ENCODE measurements at places on chromosomes 12 and 14.

GRCh38 chr14:33504246-33505099, 446.4 kb downstream of the EGLN3 start:
- DNase-seq, result no peak

GRCh38 chr12:8644345-8645248, 18.0 kb downstream of the MFAP5 start:
- DNase-seq, result peak; percentile 80

DNA sequence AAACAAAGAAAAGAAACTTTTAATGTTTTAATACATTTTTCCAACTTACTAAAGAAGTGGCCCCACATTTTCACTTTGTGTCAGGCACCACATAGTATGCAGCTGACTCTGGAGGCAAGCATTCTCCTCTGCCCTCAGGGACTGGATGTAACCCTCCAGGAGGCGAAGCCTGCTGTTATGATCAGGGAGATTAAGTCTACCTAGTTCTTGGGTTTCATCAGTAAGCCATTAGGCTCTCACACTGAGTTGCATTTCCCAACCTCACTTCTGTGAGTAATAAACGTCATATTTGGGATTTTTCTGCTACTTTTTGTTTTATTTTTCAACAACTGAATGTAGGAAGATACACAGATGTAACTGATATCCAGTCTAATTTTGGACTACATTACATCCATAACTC, 101.2 kb upstream of the LRFN5 start:
- DNase-seq, result no peak

DNA sequence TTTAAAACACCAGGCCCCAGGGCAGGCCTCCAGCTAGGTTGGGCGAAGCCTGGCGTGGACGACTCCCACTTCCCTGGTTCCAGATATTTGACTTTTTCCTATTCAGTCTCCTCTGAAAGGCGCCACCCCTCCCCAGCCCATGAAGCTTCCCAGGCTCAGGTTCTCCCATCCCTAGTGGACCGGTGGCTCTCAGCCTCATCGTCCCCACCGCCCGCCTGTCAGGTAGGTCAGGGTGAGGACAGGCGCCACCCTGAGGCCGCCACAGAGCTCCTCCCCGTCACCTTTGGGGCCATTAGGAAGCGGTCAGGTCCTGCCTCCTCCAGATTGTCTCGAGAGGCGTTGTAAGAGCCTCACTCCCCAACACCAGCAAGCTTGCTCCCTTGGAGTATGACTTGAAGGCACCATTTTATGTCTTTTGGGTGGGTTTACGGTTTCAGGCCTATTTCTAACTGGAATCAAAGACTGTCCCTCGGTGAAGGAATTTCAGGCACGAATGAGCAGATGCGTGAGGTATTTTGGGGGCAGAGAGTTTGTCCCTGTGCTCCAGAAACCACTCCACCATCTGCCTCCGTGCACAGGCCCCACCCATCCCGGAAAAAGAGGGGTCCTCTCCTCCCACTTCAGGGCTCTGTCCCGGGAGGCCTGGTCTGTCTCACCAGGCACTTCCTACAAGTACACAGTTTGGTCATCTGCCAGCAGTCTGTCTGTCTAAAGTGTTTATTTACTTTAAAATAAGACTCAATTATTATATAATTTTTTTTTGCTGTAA, 55.6 kb downstream of the TSPAN9 start:
- no peak for DNase-seq

GRCh38 chr12:100445081-100445481, 28.6 kb upstream of the NR1H4 start:
- DNase-seq, result no peak

- peak; percentile 74 for DNase-seq
Measured at GRCh38 chr14:35808076-35808637, 938 bp downstream of the RALGAPA1 start.

GRCh38 chr12:24573621-24574020, 375.3 kb downstream of the BCAT1 start:
- no peak for DNase-seq

DNA sequence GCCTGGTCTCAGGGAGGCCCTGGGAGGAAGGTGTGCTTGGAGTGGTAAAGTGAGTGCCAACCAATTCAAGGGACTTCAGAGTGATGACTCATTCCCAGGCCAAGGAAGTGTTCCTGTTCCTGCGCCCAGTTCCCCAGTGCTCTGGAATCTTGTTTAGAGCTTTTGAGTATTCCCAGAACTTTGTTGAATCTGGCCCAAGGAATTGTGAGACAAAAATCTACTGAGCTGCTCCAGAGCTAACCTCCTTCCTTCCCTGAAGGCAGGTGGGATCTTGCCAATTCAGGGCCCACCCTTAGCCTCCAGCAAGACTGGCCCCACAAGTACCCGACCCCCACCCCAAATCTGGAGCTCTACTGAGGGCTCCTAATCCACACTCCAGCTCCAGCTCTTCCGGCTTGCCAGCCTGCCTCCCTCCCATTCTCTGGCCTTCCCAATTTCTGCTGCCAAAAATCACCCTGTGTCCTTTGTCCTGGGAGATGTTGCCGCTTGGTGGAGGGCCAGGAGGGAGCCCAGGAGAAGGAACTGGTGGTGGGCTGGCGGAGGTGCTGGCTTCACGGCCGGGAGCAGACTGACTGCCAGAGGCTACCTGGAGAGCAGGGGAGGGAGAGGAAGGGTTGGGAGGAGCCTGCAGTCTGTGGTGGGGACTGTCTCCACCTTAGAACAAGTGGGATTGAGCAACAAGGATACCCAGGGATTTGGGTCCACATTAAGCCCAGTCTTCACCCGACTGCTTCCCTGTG, 2.0 kb upstream of the ATN1 start:
- DNase-seq, result no peak

DNA sequence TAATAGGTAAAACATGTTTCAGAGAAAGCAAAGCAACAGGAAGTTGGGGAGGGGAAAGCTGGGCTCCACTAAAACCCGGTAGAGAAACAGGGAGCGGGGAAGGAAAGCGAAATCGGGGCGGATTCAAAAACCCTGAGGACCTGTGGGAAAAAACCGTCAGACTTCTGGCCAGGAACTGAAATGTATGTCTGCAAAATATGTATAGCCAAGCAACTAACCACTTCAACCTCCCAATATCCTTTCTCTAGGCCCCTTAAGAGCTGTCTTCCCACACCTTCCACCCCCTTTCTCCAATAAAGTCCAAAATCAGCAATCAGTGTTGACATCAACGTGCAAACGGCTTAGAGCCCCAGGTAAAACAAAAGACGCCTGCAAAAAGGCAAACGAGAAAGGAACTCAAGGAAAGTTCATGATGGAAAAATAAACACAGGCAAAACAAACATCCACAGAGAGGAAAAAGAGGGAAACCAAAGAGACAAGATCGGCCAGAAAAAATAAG, 32.8 kb downstream of the SIX1 start:
- DNase-seq, result no peak

DNA sequence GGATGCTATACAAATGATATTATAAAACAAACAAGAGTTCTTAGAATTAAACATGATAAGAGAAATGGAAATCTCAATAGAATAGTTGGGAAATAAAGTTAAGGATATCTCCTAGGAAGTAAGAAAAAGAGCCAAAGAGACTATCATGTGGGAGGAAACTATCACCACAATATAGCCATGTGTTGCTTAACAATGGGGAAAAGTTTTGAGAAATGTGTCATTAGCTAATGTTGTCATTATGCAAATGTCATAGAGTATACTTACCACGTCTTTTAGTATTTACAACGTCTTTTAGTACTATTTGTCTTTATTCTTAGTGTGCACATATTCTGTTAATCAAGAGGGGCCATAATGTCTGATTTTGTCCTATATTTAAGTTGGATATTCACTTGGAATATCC, 58.7 kb downstream of the ZNF641 start:
- DNase-seq, result no peak

DNA sequence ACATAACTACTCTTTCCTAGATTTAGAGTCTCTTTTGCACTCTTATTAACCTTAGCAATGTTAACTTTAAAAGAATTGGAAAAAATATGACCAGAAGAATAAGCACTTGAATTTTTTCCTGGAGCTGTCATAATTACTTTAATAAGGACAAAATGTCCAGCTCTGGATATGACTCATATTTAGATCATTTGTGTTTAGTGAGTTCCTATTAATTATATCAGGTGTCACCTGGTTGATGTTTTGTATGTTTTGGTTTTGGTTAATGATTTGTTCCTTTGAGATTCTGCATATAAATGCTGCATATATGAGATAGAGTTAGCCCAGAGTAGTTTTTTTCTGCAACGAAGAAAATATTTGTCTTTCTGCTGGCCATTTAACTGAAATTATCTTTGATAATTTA, 5.1 kb downstream of the CLECL1 start:
- no peak for DNase-seq

GRCh38 chr14:67736771-67737170, 35.1 kb downstream of the RDH12 start:
- DNase-seq, result no peak

- no peak for DNase-seq
Measured at GRCh38 chr14:59565087-59565486, 11.5 kb downstream of the CCDC175 start.

DNA sequence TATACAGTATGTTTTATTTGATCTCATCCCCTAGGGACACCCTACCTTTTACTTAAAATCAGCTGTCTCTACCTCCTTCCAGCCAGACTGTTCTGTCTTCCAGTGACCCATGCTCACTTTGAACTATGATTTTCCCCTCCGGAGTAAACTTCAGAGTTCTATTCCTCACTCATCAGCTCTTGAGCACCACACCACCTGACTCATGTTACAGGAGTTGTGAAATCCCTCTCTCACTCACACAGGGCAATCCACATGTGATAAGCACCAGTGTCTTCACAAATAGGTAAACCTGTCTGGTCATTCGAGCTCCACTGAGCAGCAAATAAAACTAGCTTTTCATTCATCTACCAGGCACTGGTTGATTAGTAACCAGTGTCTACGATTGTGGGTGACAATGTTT, 177.3 kb upstream of the BMP4 start:
- no peak for DNase-seq

- peak; percentile 54 for DNase-seq
Measured at GRCh38 chr14:103517174-103517566, 5.5 kb downstream of the CKB start.

- DNase-seq, result no peak
Measured at GRCh38 chr12:71999795-72000194, 61.1 kb downstream of the TPH2 start.

DNA sequence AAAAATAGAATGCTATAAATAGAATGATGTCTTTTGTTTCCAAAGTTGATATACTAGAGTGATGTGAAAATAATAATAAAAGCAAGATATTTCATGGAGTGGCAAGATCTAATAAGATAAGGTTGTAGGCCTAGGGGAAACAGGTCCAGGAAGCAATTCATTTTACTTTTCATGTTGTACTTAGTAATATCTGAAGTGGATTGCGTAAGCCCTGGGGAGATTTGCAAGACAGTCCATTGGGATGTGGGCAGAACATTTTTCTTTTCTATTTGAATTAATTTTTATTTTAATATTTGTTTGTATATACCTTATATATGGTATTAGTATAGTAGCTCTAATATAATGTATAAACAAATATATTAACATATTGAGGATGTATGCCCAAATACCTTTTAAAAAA, 7.5 kb downstream of the NUBPL start:
- DNase-seq, result no peak

DNA sequence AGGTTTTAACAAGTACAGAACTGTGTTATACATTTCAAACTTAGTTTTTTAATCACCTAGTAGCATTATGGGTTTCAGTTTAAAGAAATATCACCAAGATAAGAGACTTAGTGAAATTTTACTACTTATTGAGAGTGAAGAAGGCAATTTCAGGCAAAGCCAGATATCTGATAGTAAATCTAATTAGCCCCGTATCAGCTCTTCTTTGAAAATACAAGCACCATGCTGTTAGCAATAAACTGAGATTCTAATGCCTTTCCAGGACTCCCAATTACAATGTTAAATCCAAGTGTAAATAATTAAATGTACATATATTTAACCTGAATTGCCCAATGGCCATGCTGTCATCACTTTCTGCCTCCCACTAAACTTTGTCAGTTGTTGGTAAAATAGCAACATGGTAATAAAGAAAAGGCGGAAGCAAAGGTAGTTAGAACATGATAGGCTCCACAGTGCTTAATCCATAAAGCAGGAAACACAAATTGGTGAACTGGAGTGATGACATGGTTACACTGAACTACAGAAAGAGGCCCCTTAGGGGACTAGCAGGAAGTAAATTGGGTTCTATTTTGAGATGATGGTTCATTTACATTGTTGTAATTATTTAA, 646.1 kb downstream of the C12orf50 start:
- no peak for DNase-seq

GRCh38 chr14:37591311-37591940, 3.6 kb downstream of the FOXA1 start:
- DNase-seq, result no peak

DNA sequence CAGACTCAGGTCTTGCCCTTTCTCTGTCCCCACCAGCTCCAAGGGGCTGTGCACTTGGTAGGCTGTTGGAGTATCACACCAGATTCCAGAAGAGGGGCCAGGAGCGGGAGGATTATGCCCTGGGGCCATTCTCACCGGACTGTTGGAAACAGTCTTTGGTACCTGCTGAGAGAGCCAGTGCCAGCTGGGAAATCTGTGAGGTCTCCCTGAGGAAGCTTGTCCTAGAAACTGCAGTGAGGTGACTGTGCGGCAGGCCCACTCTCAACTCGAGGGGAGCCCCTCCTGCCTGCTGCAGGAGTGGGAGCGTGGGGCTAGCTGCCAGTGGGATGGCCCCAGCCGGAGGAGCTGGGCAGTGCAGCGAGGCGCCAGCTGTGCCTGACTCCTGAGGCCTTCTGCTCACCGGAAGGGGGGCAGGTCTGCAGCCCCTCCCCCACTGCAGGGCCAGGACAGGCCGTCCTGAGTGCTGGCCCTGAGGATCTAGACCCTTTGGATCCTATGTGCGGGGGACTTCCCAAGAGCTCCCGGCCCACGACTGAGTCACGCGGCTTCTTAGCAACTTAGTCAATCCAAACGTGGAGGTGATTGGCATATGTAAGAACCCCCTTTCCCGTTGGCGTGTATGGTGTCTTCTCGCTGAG, 295.2 kb downstream of the CACNA1C start:
- no peak for DNase-seq

DNA sequence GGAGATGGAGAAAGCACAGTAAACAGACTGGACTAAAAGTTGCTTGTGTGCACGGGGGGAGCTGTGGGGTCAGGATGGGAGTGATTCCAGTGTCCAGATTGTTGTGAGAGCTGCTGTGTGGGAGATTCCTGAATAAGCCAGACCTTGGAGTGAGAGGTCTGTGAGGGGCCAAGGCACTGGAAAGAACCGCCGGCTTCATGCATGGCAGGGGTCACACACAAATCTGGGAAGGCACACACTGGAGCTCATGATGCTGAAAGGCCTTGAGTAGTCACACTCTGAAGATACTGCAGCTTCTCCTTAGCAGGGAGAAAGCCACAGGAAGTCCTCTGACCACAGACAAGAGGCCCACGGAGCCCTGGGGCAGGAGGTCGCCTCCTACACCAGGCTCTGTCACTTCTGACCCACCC, 23.1 kb downstream of the ADCY6 start:
- DNase-seq, result no peak

GRCh38 chr14:38623661-38624060, 367.8 kb upstream of the CLEC14A start:
- DNase-seq, result no peak

Measured in activated effector memory CD4-positive, alpha-beta T cell treated with anti-CD3 and anti-CD28 coated beads, Interleukin-2, amount 50 U/mL, for 16 hours (primary cell).